Immature natural killer cell (primary cell): ENCODE measurements at places on chromosomes 1 and 21.

DNA sequence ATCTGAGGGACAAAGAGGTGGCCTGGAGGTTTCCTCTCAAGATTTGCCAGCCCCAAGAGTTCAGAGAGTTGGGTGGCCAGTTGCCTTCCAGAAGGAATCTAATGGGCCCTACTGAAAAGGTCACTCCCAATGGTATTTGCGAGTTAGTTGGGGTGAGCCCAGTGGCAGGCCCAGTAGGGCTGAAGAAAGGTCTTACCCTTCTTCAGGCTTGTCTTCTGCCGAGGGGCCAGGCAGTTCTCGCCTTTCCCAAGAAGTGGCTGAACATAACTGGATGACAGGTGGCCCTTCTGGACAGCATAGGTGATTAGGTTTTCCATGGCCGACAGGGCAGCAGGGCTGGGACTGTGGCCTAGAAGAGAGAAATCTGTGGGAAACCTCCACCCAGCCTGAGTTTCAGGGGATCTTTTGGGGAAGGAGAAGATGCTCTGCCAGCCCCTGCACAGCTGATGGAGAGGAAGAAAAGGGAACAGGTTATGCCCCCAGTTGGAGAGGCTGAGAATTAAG is 7.2 kb downstream of the PGLYRP4 start:
- no peak for DNase-seq

GRCh38 chr1:9238550-9238949 is 4.0 kb downstream of the H6PD start:
- DNase-seq, result no peak

- no peak for DNase-seq
Measured at GRCh38 chr1:190679044-190679443, 201.4 kb upstream of the BRINP3 start.

DNA sequence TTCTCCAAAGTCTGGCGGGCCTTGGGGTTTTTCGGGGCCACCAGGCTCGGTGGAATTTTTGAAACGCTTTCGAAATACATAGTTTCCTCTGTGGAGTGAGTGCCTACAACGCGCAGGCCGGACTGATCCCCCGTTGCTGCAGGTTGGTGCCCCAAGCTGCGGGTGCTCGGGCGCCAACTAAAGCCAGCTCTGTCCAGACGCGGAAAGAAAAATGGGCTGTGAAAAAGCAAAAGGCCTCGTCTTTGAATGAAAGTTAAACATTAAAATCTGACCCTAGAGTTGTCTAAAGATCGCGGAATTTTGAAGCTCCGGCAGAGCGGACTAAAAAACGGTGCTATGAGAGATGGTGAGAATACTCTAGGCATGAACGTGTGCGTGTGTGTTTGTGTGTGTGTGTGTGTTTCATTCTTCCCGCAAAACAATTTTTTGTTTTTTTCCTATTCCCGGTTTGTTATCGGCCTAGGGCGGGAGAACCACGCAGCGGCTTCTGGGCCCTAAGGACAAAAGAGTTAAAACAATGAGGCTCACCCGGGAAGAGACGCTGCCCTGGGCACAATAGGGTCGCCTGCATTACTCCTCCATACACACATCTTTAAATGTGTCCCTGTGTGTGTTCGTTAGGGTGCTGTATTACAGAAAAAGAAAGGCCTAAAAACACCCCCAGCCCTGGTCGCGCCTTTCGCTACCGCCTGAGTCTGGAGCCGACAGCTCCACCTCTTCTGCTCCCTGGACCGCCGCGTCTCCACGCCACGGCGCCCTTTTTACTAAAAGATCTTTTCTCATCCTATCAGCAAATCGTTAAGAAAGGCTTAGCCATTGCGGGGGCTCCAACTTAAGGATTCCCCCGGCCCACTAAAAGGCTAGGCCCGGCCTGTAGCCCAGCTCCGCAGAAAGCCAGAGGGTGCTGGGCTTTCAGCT is 3.2 kb downstream of the TBX15 start:
- DNase-seq, result no peak

- DNase-seq, result no peak
Measured at GRCh38 chr1:116706841-116707240, 39.3 kb upstream of the IGSF3 start.

- no peak for DNase-seq
Measured at GRCh38 chr1:6959491-6959890, 174.2 kb downstream of the CAMTA1 start.

GRCh38 chr1:147579532-147579931 is 38.2 kb downstream of the BCL9 start:
- no peak for DNase-seq
